ENCODE measurements at places on chromosomes 13 and 19.

DNA sequence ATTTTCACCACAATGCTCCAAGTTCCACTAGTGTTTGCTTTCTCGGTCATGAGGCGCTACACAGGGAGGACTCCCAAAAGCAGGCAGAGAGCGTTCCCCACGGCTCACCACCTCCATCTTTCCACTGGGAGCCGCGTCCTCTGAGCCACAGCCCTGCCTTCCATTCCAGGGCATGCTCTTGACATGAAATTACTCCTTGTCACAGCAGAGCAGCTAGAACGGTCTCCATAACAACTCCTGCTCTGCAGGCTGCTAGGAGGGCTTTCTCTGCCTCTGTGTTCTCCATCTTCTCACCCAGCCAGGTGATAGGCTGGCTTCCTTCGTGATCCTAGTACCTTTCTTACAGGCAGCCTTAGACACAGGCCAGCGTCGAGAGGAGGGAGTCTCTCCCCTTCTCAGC, 171.8 kb upstream of the UBL3 start:
- DNase-seq, result no peak

DNA sequence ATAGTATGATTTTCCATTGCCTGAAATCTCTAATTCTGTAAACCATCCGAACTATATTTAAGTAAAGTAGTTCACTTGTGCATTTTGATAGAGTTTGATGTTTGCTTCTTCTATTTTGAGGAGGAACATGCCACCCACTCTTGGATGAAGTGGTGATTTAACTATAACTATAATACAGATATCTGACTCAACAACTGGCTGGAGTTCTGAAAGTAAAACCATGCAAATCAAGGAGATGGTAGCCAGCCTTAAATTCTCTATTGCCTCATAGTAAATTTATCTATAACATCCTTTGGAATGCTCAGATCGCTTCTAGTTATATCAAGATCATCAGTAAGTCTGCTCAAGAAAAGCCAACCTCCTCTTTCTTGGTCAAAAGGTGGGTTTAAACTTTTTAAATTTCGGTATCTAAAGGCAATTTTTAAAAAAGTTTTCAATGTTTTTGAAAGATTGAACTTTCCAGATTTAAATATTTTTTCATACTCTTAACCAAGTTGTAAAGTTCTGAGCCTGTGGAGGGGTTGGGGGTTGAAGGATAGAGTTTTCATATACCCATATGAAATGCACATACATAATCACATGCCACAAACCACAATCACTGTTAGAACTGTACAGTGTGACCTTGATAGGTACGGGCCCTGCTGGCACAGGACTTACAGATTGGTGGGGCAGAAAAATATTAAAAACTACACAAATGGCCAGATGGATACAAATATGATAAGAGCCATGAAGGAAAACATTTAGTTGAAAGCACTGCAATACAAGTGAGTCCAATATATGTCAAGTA, 90.5 kb upstream of the RFC3 start:
- DNase-seq, result peak; percentile 78

DNA sequence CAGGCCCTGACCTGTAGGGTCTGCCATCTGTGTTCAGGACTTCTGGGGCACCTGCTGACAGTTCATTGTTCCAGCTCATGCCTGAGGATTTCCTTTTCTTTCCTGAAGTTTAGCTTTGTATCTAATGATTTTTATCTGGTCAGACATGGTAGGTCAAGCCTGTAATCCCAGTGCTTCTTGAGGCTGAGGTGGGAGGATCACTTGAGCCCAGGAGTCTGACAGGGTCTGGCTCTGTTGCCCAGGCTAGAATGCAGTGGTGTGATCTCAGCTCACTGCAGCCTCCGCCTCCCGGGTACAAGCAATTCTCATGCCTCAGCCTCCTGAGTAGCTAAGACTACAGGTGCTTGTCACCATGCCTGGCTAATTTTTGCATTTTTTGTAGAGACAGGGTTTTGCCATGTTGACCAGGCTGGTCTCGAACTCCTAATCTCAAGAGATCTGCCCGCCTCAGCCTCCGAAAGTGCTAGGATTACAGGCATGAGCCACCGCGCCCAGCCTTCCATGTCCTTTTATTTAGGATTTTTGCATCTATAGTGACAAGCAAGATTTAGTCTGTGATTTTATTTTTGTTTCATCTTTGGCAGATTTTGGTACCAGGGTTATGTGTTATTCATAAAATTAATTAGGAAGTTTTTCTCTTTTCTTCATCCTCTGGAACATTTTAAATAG, 33.2 kb downstream of the CHST8 start:
- no peak for DNase-seq

DNA sequence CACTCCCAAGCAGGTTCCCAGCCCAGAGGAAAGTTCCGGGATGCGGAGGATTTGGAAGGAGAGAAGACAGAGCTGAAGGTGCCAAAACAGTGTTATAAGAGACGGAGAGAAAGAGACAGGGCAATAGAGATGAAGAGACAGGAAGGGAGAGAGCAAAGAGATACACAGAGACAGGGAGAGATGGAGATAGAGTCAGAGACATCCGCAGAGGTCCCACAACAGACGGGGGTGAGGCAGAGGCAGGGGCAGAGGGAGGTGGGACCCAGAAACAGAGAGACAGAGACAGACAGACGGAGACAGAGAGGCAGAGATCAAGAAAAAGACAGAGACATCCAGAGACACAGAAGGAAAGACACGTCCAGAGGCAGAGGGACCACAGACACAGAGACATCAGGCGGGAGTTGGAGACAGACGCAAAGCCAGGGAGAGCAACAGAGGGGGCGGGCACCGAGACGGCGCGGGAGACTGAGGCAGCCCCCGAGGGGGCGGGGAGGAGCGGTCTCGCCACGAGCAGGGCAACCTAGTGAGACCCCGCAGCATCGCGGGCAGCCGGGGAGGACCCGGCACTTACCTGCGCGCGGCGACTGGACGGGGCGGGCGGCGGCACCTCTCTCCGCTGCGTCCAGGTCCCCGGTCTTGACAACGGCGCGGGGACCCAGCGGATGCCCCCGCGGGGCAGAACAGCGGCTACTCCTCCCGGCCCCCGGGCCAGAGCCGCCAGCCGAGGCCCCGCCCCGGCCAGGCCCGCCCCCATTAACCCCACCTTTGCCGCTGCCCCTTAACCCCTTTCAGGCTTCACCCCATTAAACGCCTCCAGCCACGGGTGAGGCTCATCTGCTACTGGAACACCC, at the start of gene GPR4:
TSS of gene GPR4 (minus strand) at position 689 of the 851 bp plus-strand sequence. CDS start 10,346 bp downstream, outside the sequence.
- no peak for DNase-seq

- peak; percentile 90 for DNase-seq
Measured at GRCh38 chr13:30681843-30682242, 53.5 kb upstream of the ALOX5AP start.

- DNase-seq, result no peak
Measured at GRCh38 chr13:79501538-79502232, 20.7 kb downstream of the NDFIP2 start.

DNA sequence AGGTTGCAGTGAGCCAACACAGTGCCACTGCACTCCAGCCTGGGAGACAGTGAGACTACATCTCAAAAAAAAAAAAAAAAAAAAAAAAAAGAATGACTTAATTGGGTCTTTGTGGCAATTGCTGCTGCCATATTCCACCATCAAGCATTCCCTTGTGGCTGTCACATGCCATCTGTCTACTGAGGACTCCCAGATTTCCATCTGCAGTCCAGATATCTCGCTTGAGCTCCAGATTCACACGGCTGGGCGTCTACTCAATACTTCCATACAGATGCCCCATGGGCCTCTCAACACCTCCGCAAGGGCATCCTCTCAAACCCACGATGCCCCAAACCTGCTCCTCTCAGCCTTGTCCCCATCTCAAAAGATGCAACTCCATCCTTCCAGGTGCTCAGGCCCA, 12.9 kb downstream of the TMEM143 start:
- no peak for DNase-seq

DNA sequence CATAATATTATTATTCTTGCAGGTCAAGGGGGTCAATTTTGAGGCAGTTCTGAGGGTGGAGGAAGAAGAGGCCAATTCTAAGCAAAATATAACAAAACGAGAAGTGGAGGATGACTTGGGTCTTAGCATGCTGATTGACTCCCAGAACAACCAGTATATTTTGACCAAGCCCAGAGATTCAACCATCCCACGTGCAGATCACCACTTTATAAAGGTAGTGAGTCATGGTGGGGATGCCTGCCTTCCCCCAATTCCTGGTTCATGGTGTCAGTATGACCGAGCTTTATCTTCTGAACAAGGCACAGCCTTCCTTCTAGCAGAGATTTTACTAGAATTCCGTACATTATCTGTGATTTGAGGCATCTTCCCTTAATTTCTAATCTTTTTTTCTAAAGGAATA, 9.4 kb upstream of the DCUN1D2 start:
- no peak for DNase-seq
